ENCODE measurements at places on chromosomes 12 and 14.

- DNase-seq = no peak
Measured at GRCh38 chr14:44405011-44405486, 102.0 kb downstream of the FSCB start.

GRCh38 chr12:85836197-85837090 is at the start of gene RASSF9:
TSS of gene RASSF9 (minus strand) at chr12:85836409. CDS start at chr12:85836201, 208 bp downstream.
- no peak for DNase-seq

DNA sequence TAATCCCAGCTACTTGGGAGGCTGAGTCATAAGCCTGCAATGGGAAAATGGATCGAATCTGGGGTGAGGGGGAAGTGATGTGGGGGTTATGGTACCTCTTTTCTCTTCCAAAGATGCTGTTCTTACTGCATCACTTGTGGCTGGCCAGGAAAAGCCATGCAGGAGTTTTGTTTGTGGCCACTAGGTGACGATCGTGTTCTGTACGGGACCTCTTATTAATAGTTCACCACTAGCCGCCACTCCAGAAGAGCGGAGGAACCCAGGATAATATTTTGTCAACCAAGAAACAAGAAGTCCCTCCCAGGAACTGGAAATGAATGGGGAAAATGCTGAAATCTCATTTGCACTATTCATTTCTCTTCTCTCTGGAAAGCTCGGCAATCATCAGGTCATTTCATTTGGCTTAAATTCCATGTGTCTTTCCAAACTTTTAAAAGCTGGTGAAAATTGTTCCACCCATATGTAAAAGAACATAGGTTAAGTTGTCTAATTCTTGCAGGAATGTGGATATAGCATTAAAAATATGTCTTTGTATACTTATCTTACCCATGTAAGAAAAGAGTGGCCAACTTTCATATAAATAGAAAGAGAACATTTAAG is 8.9 kb downstream of the GPR65 start:
- peak; percentile 46 for DNase-seq

- no peak for DNase-seq
Measured at GRCh38 chr14:94110552-94111181, at the start of gene IFI27. TSS of gene IFI27 (plus strand) at chr14:94110736.

DNA sequence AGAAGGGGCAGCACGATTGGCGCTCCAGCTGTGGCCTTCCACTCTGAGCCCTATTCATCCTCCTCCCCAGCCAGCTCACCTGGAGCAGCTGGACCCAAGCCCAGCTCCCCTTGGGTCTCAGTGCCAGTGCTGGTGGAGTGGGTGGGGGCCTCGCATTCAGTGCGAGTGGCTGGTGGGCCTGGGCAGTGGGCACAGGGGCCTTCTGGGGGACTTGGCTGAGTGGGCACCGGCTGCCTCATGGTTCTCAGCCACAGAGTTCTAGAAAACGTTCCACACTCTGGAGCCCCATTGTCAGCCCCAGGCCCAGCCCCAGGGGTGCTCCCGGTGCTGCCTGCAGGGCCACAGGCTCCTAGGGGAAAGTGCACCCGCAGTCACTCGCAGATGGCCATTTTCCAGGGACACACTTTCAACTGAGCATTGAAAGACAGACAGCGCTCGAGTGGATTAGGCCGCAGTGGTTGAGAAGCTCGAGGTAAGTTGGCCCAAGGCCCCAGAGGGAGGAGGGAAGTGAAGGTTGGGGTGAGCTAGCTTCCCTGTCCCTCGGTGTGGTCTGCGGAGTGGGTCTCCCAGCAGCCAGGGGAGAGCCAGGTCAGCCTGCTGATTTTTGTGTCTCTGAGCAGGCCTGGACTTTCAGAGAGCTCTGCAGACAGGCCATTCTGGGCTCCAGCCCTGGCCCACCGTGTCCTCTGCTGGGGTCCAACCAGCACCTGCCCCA is 3.8 kb downstream of the CLBA1 start:
- DNase-seq = no peak

- DNase-seq = peak; percentile 17
Measured at GRCh38 chr14:89429199-89430181, 12.5 kb upstream of the FOXN3 start.

GRCh38 chr14:63435204-63435603 is 108.0 kb downstream of the PPP2R5E start:
- DNase-seq = no peak

DNA sequence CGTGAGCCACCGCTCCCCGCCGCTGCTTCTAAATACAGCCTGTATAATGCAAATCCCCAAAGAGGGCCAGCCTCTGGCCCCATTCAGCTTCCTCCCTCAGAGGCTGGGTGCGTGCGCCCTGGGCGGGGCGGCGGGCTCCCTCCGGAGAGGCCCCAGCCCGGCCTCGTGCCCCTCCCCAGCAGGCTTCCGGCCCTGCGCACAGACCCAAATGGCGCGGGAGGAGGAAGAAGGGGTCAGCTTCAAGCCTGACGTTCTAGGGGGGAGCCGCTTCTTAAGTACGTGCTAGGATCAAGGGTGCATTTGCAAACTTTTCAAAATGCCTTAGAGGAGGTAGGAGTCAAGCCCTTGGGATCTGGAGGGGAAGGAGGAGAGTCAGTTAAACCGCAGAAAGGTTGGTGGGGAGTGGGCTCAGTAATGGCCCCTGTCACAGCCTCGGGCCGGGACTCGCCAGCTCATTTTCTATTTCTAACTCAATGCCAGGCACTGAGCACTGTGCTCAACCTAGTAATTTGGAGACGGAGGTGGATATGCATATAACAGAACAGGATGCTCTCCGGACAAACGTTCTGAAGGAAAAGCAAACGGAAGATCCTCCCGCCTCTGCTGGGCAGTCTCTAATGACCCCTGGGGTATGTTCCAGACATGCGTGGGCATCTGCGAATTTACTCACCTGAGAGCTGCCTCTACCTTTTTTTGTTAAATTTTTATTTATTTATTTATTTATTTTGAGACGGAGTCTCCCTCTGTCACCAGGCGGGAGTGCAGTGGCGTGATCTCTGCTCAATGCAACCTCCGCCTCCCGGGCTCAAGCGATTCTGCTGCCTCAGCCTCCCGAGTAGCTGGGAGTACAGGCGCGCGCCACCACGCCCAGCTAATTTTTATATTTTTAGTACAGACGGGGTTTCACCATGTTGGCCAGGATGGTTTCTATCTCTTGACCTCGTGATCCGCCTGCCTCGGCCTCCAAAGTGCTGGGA is 32.3 kb downstream of the NINJ2 start:
- DNase-seq = peak; percentile 74

DNA sequence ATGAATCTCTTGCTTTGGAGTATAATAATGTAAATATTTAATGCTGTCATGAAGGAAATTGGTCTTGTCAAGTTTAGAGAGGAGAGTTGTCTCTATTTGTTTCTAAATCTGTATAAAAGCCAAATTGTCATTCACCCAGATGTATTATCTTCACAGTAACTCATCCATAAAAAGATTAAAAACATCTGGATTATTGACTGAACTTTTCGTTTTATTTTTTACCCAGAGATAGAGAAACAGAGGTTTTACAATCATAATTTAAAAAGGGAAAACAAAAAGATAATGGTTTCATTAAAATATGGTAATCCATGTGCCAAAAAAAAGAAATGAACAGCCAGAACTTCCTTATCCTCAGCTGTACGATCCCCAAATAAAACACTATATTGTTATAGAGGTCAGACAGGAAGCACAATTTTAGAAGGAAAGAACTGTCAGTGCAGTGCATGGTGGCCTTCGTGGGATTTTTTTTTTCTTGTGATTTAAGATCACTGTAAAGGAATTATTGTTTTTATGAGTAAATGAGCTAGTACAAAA is 125.9 kb downstream of the ACSS3 start:
- no peak for DNase-seq

DNA sequence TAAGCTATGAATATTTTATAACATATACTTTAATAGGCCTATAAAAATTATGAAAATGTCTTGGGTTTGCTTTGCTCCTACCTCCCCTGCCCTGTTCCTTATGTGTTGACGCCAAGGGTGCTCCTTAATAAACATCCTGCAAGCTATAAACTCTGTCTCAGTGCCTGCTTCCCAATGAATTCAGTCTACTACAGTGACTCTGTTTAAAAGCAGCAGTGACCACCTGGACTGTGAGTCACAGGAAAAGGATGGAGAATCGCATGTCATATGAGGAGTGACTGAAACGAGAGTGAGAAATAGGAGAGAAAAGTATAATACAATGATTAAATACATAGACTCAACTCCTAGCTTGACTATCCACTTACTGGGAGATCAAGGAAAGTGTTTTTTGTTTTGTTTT is 41.1 kb upstream of the CFAP54 start:
- no peak for DNase-seq

DNA sequence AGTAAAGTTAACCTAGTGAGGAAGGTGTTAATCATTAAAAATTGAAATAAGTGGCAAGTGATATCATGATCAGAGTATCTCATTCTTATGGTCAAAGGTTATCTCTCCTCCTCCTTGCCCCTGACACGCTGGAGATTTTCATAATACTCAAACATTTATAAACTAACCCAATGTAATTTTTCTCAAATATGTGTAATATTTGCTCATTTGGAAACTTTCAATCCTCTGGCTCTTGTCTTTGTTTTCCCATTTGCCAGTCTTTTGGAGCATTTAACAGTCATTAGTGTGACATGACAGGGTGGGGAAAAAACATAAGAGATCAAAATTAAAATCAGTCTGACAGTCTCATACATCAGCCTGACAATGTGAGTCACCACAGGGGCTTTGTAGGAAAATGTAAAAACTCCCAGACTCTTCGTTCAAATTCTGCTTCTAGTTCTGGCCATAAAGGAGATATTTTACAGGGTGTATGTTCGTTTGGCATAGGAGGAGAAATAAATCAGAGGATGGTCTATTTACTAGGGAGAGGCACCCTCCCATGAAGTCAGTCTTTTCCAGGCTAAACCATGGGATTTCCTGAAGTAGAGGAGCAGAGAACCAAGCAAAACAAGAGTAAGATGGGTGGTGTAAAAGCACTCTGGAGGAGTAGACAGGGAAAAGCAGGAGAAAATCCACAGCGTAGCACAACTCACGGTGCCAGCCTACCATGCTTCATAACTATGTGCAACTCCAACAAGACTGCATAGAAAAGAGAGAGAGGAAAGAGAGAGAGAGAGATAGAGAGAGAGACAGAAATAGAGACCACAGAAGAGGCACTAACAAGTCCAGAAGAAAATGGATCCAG is 369.2 kb upstream of the PDE3A start:
- DNase-seq = no peak

GRCh38 chr12:110531741-110532333 is 29.7 kb downstream of the RAD9B start:
- DNase-seq = no peak
